Activated T-cell treated with anti-CD3 and anti-CD28 coated beads, Interleukin-2, amount 50 U/mL, for 1 hour (primary cell): ENCODE measurements at places on chromosomes 6 and 20.
A peak's percentile ranks its signal among the peaks of the same experiment; 100 is the strongest.

- DNase-seq, result no peak
These were observed 1.7 kb upstream of the TREM1 start for GRCh38 chr6:41288030-41288753.

DNA sequence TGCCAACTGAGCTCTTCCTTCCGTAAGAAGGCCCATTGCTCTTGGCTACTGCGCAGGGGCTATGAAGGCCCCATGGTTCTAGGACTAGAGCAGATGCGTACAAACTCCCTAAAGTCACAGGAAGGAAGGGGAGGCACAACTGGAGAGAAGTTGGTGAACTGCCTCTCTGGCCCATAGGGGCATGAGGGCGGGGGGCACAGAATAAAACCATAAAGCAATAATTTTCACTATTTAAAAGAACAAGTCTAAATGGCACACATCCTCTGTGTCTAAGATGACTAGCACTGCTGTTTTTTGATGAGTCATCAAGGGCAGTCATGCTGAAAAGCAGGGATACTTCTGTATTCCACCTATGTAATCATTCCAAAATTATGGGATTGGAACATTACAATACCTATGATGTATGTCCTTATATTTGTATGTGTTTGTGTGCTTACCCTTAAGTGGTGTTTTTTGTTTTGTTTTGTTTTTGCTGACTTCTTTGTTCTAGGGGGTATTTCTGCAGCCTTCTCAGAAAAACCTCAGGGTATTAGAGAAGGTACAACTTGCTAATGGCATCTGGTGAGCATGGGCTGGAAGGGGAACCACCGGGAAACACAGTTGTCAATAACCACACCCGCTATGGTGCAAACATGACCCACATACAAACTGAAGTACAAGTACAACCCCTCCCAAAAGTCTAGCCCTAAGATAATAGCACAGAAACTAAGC is 36.9 kb downstream of the B4GALT5 start:
- DNase-seq, result peak; percentile 24

- no peak for DNase-seq
These were observed 590 bp downstream of the RNF217 start for GRCh38 chr6:124962639-124963415.

- peak; percentile 58 for DNase-seq
These were observed 6.5 kb upstream of the SLC24A3 start for GRCh38 chr20:19205981-19206396.

- DNase-seq, result no peak
These were observed 30.8 kb upstream of the CD2AP start for GRCh38 chr6:47446669-47447330.

- no peak for DNase-seq
These were observed 14.5 kb downstream of the FOXC1 start for GRCh38 chr6:1624058-1624850.

GRCh38 chr20:36493801-36494114 is 47.6 kb upstream of the MYL9 start:
- DNase-seq, result no peak
